ENCODE measurements at places on chromosomes 1 and 21.

GRCh38 chr1:172270605-172271004 is 149.9 kb upstream of the C1orf105 start:
- no peak for DNase-seq

- DNase-seq = no peak
Measured at GRCh38 chr1:29426701-29427279, 190.5 kb downstream of the PTPRU start.

GRCh38 chr21:16570856-16571255 is 841.1 kb downstream of the USP25 start:
- DNase-seq = no peak

GRCh38 chr1:111236379-111236778 is 8.9 kb downstream of the CHI3L2 start:
- no peak for DNase-seq

DNA sequence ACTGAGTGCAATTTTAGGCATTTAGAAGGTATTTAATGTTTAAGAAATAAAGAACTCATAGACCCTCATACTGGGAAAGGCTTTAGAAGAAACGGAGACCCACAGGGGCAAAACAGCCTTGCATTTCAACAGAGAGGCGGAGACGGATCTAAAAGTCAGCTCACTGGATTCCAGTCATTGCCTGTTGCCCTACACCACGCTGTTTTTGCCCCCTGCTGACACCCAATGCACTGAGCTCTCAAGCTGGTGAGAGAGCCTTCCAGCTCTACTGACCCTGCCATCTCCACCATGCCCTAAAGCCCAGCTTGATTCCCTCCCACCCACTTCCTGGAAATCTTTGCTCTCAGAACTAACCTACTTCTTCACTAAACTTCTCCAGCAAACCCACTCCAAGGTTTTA is 7.2 kb upstream of the TRAF3IP3 start:
- DNase-seq = no peak

GRCh38 chr1:203039609-203040512 is 13.6 kb downstream of the PPFIA4 start:
- no peak for DNase-seq

DNA sequence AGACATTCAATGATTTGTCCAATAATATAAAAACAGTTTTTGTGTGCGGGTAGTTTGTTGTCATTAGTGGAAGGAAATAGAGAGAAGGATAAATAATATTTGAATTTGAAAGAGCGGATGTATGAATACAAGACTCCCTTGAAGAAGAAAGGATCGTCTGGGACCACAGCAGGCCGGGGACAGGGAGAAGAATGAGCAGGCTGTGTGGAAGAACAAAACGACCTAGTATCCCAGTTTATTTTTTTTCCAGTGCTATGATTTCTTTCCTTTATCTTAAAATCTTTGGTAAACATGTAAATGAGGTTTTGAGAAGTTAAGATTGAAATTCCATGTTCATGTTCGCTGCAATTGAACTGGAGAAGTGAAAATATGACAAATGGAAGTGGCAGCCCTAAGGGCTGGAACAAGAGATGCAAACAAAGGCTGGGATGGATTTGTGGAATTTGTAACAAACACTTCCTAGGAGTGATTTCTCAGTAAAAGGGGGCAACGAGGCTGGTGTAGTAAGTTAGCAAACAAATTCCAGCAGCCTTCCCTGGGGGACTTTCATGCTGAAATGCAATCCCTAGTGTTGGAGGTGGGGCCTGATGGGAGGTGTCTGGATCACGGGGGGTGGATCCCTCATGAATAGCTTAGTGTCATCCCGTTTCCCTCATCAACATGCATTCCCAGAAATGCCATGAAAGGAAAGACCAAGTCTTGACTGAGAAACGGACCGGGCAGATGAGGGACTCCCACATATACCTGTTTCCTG is 10.2 kb upstream of the IFI16 start:
- no peak for DNase-seq

- no peak for DNase-seq
Measured at GRCh38 chr1:234750922-234751627, 141.1 kb upstream of the IRF2BP2 start.

GRCh38 chr1:21574466-21575151 is 65.4 kb downstream of the ALPL start:
- DNase-seq = no peak
